ENCODE measurements at places on chromosomes 16 and 17.

DNA sequence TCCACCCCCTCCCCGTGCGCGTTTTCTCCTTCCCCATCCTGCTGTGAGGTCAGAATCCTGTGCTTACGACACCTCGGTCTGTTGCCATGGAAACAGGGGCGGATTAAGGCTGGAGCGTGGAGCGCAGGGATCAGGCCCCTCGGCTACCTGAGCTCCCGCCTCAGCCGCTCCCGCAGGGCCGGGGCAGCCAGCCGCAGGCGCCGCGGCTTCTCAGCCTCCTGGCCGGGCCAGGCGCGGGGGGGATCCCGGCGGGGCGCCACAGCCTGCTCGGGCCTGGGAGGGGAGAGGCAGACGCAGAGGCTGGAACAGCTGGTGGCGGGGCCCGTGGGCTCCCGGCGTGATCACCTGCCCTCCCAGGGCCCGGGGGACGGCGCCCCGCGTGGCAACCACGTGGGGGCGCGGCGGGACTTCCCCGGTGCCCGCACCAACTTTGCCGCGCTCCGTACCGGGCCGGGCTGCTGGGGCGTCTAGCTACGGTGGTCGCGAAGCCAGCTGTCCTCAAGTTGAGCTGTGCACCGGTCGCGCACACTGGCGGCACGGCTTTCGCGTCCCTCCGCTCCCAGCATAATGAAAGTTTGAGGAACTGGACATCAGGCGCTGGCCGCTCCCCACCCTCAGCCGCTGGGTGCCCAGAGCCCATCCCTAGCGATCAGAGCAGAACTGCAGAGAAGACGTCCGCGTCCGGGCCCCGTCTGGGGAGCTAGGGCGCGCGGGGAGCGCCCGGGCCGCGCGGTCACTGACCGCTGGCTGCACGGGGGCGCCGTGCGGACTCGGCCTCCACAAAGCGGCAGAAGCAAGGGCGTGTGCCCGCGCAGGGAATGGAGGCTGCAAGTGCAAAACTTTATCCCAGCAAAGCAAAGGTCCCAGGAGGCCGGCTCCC, 1.2 kb downstream of the RTN4RL1 start:
- peak; percentile 73 for DNase-seq

- DNase-seq = no peak
These were observed 7.5 kb downstream of the ZNF205 start for GRCh38 chr16:3119701-3120408.

GRCh38 chr17:48567646-48568354, 10.3 kb downstream of the HOXB4 start:
- DNase-seq = no peak

DNA sequence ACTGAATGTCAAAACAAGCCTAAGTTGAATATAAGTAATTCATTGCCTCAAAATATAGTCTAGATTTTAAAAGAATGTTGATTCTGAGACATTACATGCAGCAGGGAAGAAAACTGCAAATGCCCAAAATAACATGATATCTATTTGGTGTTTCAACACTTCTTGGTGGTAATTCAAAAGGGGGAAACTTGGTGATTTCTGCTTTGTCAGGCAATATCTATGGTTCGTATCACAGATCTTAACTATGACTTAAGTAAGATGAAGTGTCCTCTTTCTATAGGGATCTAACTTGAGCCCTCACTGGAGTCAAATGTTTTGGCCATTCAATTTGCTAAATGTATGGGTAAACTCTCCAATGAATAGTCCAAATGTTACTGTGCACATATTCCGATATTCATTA, 44.6 kb downstream of the GNA13 start:
- no peak for DNase-seq

DNA sequence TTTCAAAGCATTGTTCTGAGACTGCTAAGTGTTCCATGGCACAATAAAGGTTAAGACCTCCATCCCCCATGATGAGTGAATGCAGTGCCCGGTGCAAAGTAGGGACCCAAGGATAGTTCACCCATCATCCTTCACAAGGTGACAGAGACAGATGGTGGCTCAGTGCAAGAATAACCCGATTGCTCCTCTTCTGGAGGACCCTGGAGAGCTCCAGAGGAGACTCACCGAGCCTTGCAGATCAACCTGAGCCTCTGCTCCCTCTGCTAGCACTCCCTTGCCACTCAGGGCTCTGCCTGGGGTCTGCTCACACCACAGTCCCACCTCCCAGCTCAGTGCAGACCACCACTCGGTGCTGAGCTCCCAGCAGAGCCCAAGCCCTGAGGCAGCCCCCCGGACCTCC, 49.3 kb downstream of the C16orf78 start:
- no peak for DNase-seq

DNA sequence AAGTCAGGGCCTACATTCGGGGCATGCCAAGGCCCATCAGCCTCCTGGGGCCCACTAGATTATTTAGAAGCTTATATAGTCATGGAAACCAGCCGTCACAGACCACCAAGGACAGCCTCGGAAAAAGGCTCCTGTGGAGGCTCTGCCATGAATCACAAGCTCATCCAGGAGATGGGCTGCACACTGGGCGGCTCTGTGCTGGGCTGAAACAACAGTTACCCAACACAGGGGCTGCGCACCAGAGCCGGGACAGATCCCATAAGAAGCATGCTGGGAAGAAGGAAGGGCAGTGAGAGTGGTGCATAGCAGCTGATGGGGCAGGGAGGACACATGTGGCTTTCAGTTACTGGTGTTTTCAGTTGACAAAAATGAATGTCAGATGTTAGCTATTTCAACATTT, 67.7 kb upstream of the GSG1L start:
- DNase-seq = no peak

- no peak for DNase-seq
These were observed 178.3 kb downstream of the CBLN1 start for GRCh38 chr16:49103298-49103697.

GRCh38 chr17:49928126-49928800, 40.7 kb upstream of the DLX4 start:
- DNase-seq = no peak

DNA sequence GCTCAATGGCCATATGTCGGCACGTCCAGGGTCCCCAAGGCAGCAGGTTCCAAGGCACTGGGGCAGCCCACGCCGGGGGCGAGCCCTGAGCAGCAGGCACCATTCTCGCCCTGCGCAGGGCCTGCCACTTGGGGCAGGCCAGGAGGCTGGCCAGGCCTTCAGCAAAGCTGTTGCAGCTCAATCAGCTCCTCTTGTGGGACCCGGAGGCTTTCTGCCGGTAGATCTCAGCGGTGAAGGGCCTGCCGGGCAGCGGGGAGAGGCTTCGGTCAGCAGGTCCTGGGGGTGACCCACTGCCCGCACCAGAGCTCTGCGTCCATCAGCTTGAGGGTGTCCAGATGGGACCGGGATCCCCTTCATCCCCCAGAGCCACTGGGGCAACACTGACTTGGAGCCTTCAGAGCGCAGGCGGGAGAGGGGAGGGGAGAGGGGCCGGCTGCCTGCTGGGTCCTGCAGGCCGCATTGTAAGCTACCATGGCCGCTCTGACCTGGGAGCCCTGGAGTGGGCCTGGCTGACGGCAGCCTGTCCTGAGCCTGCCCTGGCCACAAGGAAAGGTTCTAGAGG, 9.5 kb upstream of the RASD1 start:
- no peak for DNase-seq

GRCh38 chr17:82412535-82413520, 5.3 kb upstream of the HEXD start:
- DNase-seq = no peak

- no peak for DNase-seq
These were observed 33.1 kb downstream of the HS3ST2 start for GRCh38 chr16:22847100-22847499.

DNA sequence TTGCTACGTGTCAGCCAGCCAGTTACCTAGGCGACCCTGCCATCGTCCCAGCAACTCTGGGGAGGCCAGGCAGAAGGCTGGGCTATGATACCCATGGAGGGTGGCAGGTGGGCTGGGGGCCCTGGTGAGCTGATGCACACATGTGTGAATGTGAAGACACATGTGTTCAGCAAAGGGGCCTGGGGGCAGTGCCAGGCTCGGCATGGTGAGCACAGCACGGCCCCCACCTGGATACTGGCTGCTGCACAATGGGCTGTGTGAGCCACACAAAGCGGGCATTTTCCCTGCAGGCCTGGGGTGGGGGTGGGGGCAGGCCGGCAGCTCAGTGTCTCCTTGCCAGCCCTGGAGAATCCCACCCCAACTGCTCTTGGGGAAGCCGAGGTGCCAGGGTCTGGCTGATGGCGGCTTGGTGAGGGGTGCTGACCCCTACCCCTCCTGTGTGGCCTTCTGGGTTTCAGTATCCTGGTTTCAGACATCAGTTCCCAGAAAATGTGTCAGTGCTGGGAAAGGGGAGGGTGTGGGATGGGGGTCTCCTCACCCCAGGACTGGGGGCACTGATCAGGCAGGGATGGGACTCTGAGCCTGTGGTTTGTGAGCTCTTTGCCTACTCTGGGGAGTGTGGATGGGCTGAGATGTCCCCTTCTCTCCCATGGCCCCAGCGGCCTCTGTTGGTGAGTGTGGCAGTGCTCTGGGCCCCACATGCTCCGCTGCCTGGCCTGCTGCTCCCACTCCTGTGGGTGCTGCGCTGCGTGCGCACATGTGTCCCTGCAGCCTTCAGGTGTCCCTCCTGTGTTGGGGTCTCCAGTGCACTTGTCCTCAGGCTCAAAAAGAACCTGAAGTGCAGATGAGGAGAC, 5.1 kb downstream of the LLGL1 start:
- DNase-seq = no peak

DNA sequence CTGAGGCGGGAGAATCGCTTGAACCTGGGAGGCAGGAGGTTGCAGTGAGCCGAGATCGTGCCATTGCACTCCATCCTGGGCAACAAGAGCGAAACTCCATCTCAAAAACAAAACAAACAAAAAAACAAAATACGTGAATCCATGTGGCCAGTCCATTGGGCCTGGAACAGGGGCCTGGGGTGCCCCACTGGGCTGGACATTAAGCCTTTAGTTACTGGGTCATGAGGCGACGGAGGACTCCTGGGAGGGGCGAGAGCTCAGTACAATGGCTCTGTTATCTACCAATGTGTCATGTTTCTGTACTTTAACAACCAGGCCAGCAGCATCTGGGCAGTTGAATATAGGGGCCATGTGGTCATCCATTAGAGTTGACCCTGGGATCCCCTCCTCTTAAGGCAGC, 18.9 kb upstream of the CLEC18A start:
- no peak for DNase-seq

GRCh38 chr16:57826706-57827625, 24.7 kb upstream of the KIFC3 start:
- DNase-seq = no peak

- DNase-seq = no peak
These were observed 2.3 kb upstream of the SLC22A31 start for GRCh38 chr16:89202422-89203215.

DNA sequence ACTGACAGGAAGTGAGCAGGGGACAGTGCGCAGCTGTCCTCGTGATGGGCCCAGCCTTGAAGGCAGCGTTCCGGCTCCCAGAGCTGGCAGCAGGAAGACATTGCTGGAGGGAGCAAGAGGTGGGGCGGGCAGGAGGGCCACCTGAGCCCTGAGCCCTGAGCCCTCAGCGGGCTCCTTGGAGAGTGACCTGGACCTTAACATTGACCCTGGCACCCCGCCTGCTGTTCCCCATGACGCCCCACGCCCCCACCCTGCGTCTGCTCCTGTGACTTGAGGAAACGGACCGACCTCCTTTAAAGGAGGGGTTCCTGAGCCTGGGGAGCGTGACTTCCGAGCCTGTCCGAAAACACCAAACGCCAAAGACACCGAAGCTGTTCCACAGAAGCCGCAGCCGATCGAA, 25.1 kb upstream of the ENPP7 start:
- DNase-seq = no peak

DNA sequence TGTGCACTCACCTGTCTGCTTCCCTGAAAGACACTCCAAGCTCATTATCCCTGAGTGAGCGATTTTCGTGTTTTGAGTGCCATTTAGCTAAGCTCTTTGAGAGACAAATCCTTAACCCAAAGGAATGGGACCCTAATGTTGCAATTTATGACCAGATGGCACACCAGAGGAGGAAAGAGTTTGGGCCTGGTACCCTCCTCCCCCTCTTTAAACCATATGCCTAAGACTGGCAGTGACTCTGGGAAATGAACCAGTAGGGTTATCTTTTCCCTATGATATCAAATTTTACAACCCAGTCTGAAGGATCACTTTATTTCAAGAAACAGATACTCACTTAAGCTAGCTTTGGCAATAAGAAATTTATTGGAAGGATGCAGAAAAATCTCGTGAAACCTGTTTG, 550.4 kb downstream of the TOX3 start:
- DNase-seq = no peak

GRCh38 chr17:82058230-82058854, 6.6 kb downstream of the GPS1 start:
- no peak for DNase-seq

DNA sequence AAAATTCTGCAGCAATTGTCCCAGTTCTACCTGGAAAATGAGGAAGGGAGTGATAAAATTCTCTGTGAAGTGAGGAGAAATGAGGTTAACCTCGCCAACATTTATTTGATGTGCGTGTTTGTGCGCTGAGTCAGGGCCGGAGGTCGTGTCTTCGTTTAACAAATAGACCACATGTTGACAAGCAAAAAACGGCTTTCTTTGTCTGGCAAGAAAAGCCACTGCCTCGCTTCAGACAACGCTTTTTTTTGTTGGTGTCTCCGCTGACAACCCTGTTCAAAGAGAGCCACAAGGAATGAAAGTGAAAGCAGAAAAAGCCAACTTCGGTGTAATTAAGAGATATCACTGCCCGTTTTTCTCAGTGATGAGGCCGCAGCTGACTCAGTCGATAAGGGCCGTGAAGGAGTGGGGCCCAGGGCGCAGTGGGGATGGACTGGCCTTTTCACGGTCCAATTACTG, 510.6 kb downstream of the CDH13 start:
- DNase-seq = no peak

DNA sequence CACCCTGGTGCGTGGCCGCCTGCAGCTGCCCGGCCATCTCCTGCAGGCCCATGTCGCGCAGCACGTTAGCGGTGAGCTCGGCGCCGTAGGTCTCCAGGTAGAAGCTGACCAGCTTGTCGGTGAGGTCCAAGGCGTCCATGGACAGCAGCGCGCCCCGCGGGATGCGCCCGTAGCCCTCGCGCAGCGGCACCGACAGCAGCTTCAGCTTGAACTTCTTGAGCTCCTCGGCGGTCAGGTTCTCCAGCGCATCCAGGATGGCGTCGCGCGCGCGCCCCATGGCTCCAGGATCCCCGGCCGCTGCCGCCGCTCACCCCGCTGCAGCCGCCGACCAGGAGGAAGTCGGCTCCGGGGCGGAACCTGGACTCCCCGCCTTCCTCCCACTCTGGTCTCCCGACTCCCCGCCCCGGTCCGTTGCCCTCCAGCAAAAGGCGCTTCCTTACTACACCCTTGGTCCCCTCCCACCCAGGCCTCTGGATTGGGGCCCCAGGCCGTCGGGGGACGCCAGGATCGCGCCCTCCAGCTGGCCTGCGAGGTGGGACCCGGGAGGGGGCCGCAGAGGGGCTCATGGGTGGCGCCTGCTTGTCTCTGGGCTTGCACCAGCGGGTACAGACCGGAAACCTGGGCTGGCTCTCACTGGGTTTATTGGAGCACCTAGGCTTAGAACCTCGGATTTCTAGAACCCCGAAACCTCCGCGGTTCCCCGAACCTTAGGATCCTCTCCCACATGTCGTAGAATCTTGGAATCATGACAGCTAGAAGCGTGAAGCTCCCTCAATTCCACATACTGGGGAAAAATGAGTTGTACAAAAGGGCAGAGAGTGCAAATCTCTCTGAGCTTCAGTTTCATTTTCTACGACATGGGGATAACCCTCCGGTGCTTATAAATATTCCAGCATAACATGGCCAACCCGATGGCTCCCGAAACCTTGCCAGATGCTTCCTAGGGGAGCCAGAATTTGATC, at the start of gene PYCARD:
Gene PYCARD (minus strand): TSS at position 347 of the 962 bp plus-strand sequence. CDS start 70 bp downstream, at position 277.
- peak; percentile 75 for DNase-seq
